LoVo (cell line): ENCODE measurements at places on chromosomes 11 and 22.

- DNase-seq, result no peak
Measured at GRCh38 chr22:16969508-16970327, 38.3 kb downstream of the GAB4 start.

DNA sequence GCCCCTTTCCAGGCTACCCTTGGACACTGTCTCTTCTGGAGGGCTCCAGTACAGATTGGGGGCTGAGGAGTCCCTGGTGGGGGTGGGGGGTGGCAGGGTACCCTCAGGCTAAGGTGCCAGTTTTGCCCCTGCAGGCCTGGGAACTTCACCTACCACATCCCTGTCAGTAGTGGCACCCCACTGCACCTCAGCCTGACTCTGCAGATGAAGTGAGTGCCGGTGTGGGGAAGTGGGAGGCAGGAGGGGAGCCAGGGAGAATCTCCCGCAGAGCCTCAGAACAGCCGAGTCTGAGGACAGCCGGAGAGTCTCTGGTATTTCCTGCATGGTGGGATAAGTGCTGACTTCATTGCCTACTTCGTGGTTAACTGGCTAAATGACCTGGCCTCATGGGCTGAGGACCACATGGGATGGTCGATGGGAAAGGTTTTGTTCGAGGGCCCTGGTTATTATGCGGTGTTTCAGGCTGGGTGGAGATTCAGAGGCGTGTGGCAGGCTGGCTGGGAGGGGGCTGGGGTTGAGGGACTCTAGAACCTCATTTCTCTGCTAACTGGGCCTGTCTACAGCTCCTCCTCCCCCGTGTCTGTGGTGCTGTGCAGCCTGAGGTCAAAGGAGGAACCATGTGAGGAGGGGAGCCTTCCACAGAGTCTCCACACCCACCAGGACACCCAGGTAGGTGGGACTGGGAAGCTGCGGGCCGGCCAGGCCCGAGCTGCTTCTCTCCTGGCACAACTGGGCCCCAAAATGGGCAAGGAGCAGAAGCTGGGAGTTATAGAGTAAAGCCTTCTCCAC lies 8.5 kb downstream of the TMEM258 start:
- DNase-seq, result no peak

GRCh38 chr11:44684859-44685281 lies 41.9 kb upstream of the TSPAN18 start:
- no peak for DNase-seq

DNA sequence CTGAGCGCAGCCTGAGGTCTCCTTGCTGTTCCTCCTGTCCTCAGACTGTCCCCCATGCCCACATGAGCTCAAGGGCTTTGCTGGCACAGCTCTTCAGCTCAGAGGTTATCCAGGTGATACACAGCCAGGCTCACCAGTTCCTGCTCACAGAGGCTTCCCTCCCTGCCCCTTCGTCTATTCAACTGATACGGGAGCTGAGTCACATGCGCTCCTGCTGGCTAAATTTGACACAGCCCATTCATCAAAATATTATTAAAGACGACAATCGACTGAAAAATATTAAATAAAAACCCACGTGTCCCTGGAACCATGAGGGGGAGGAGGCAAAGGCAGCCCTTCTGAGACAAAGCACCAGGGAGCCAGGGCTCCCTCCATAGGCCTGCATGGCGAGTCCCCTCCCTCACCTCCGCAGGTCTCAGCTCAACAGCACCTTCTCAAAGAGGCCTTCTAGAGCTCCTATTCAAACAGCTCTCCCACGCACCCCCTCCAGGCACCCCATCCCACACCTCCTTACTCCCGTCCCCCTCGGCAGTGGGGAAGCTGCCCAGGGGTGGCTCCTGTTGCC lies 40.5 kb downstream of the DUSP8 start:
- no peak for DNase-seq

DNA sequence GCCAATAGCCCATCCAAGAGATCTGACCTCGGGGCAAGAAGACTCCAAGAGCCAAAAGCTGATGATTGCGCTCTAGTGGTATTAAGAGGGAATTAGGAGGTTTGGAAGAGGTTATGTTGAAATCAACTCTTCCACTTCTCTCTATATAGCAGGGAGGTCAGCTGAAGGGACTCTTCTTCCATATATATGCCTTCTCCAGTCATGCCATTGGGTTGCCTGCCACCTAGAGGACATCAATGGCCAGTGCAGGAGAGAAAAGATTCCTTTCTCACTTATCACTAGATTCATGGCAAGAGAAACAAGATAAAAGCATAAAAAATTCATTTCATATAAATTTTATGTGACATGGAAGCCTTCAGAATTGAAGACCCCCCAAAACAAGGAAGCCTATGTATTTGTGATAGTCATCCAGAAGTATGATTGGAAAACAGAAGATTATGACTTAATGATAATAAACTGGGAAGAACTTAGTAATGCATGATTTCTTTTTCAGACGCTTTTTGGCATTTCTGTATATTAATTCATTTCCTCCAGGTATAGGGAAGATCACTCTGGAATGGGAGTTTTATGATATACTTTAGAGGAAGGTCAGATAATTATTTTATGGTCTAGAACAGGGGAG lies 435.1 kb upstream of the DDI1 start:
- peak; percentile 58 for DNase-seq

DNA sequence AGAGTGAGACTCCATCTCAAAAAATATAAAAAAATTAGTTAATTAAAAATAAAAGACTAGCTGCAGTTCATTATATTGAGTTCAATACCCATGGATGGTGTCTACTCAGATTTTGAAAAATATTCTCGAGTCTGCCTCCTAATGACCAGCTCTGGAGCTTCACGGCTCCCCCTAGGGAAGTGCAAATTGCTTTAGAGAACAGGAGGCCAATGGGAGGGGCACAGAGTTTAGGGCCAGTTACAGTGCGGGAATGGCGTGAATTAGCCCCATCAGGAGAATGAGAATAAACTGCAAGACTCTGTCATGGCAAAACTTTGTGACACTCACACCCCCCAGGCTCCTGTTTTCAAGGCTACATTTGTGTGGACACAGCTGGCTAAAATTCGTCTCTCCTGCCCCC lies 4.6 kb downstream of the FGF4 start:
- DNase-seq, result no peak

- no peak for DNase-seq
Measured at GRCh38 chr11:78789375-78789774, 214.7 kb upstream of the NARS2 start.

DNA sequence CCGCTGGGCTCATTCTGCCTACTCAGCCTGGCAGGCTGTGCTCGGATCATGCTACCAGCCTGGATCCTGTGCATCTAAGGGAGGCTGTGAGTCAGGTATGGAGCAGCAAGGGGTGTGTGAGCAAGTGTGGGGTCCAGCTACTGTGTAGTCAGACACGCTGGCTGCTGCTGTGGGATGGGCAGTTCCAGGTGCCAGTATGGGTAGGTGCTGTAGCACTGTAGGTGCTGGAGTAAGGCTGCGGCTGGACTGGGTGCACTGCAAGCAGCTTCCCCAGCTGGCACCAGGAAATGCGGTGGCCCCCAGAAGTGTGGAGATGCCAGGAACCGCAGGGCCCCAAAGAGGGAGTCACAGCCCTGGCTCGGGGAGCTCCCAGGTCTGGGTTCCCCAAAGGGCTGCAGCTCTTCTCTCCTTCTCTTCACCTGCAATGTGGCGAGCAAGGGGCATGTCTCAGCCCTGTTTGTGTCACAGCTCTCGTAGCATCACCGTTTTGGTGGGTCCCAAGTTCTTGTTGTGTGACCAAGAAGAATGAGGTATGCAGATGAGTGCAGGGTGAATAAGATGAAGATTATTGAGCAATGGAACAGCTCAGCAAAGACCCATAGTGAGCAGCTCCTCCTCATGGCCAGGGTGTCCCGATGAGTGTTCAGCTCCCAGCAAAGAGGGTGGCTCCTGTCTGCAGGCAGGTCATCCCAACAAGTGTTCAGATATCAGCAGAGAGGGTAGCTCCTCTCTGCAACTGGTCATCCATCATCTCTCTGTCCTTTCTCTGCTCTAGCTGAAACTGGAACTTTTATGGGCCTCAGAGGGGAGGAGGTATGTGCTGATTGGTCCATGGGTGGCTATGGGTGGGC lies 462.9 kb downstream of the TBC1D22A start:
- no peak for DNase-seq

GRCh38 chr11:85922367-85922766 lies 67.2 kb downstream of the CCDC83 start:
- no peak for DNase-seq

- no peak for DNase-seq
Measured at GRCh38 chr11:5137014-5137413, 1.1 kb downstream of the OR52A5 start.

DNA sequence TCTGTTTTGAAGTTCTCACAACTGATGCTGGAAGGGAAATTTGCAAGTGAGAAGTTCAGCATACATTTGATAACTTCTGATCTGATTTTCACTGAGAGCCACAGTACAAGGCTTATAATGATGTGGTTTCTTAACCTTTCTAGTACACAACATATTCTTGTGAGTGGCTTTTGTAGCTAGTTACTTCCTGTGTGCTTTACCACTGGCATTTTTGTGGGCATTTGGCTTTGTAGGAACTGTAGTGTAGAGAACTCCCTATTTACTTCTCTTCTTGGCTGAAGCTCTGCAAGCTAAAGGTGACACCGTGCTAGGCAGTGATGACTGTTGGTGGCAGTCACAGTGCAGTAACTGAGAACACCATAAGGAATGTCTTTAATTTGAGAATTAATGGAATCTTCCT lies 14.9 kb downstream of the USP47 start:
- DNase-seq, result no peak

- DNase-seq, result peak; percentile 49
Measured at GRCh38 chr22:42473484-42474193, 41.4 kb upstream of the NFAM1 start.

DNA sequence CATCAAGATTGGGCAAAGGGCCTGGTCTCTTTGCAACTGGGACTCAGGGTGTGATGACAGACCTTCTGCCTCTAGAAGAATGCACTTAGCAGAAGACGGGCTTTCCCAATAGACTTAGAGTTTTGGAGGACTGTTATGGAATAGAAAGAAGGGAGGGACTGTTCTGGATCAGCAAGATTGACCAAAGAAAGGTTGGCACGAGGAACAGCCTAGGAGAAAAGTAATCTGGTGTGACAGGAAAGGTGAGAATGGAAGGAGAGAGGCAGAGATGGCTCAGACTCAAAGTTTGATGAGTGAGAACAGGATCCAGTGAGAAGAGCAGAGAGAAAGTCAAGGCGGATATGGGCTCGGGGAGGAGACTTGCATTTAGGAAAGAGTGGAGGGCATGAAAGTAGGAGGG lies 23.0 kb upstream of the TMEM45B start:
- DNase-seq, result no peak

GRCh38 chr11:65766535-65766934 lies 14.2 kb downstream of the AP5B1 start:
- DNase-seq, result no peak

GRCh38 chr11:73281201-73281741 lies 9.1 kb downstream of the P2RY6 start:
- no peak for DNase-seq

GRCh38 chr11:133840479-133840941 lies 4.8 kb downstream of the SPATA19 start:
- no peak for DNase-seq

GRCh38 chr11:83473743-83474142 lies 187.6 kb upstream of the CCDC90B start:
- DNase-seq, result no peak

- no peak for DNase-seq
Measured at GRCh38 chr22:50272044-50272802, 2.0 kb upstream of the MAPK11 start.

DNA sequence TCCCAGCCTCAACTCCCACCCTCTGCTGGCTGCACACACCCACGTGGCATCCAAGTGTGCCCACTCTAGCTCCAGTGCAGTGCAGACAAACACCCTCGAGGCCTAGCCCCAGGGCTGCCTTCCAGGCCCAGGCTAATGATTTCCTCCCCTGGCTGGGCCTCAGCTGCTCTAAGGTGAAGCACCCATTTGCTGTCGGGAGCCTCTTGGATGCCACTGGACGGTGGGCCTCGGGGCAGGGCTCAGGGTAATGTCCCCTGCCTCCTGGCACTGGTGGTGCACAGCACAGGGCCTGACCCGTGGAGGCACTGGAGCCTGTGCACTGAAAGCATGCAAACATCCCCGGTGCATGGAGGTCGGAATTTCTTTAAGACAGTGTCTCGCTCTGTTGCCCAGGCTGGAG lies 635.2 kb downstream of the TBC1D22A start:
- no peak for DNase-seq

- DNase-seq, result no peak
Measured at GRCh38 chr11:36081274-36081945, 137.5 kb downstream of the LDLRAD3 start.

DNA sequence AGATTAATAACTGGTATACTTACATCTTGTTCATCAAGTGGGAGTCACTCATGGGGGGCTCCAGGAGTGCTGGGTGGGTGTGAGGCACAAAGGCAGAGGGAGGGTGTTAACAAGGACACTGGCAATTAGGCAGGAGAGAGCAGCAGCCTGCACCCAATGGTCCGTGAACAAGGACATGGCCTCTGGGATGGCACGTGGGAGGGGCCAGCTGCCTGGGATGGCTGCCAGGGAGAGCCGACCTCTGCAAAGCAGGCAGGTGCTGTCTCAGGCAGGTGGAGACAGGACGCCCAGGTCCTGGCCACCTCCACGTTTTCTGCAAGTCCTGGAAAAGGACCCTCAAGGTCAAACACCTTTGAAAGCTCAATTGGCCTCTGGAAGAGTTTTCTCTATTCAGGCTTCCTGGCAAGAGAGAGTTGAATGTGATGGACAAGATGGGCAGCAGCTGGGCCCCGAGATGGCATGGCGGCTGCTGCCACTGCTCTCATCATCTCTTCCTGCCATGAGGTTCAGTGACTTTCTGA lies 257.1 kb downstream of the BUD13 start:
- no peak for DNase-seq

- no peak for DNase-seq
Measured at GRCh38 chr11:73404506-73405145, 28.4 kb downstream of the RELT start.

DNA sequence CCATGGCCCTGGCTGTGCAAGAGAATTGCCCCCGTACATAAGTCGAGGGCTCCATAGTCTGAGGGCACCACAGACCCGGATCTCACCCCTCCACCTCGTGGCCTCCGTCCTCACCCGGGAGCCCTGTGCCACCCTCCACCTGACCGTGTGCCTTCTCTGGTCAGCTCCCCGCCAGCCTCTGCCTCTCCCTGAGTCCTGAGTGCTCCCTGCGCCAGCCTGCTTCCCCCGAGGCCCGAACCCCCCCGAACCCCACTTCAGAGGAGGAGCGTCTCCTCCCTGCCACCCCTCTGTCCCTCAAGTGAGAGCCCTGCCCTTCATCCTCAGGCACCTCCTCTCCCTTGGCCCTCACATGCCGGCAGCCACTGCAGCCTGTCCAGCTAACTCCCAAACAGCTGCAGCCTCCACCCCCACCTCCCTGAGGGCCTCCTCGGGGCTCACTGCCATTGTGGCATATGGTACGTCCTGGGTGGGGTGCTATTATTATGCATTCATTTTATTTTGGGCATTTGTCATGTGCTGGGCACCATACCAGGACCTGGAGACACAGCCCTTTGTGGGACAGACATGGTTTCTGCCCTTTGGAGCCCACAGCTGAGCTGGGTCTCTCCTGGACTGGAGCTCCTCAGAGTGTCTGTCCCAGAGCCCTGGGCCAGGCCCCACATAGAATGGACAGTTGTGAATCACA lies 67.2 kb downstream of the MYO7A start:
- DNase-seq, result no peak
